ENCODE measurements at places on chromosomes 4 and X.

DNA sequence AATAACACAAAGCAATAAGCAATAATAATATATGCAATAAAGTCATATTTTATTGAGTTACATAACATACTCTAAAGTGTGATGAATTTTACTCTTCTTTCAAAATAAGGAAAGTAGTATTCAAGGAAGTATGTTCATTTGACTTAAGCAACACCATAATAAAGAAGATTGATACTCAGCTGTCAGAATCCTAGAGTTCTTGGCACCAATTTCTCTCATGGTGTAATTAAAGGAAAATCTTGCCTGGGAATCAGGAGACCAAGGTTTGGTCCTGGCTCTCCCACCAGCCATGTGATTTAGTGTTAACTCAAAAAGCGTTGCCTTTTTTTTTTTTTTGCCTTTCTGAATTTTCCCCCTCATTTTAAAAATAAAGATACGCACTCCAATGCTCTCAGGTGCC, 17.1 kb downstream of the MYOZ2 start:
- no peak for DNase-seq

DNA sequence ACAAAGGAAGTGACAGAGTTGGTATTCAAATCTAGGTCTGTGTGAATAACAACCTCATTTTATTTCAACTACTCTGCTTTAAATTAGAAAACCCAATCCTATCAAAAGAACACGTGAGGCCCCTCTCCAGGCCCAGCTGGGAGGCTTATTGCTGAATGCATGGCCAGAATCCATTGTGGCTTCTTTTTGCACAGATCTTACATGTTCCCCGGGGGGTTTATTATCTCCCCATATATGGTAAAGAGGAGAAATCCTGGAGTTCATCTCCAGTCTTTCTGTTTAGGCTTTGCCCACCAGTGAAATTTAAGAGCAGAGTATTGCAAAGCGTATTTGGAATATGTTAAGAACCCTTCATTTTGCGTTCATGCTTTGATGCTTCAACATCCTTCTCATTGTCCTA, 655.6 kb downstream of the IL1RAPL1 start:
- DNase-seq = no peak

- DNase-seq = no peak
Measured at GRCh38 chr4:32879913-32880312, 2159.7 kb downstream of the PCDH7 start.

DNA sequence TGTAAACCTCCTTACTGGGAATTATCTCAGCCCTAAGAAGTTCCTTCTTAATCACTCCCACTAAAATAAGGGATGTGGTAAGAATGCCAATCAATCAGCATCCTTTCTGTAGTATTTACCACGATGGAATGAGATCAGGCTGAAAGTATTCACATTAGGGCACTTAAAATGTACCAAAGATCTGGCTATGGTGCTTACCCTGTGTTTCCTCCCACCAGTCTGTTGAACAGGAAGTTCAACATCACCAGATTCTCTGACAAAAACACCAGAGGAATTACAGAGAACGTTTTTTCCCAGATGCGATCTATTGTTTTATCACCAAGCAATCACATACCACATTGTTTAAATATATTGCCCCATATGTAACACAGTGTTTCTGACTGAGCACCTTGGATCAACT, 2.1 kb upstream of the CLCN3 start:
- no peak for DNase-seq

- no peak for DNase-seq
Measured at GRCh38 chr4:80010316-80010715, 62.7 kb downstream of the ANTXR2 start.

GRCh38 chr4:81506731-81507130, 35.0 kb upstream of the RASGEF1B start:
- no peak for DNase-seq

DNA sequence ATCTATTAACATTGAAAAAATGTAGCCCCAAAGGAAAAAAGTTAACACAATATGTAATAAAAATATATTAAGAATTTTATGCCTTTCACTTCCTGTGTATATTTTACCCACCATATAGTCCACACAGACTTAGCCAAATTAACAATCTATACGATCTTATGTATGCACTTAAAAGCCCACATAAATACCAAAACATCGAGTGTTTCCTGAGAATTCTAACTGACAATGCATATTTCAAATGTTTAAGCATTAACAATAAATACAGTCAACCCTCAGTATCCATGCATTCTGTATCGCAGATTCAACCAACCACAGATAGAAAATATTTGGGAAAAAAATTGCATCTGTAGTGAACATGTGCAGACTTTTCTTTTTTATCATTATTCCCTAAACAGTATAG, 226.8 kb downstream of the COL25A1 start:
- DNase-seq = no peak

DNA sequence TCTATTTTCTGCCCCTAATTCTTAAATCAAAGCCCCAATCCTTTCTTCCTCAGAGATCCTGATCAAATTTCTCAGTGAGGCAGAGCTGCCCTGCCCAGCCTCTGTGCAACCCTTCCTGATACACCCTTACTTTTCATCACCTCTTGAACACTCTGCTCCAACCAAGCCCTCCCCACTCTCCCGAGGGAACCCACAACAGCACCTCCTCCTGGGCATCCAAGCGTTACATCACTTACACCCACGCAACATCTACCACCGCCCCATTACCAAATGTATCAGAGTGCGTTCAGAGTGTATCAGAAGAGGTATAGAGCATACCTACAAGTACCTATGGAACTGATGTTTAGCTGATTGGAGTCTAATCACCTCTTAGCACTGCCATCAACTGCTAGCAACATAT, 186.5 kb downstream of the RAP1GDS1 start:
- no peak for DNase-seq

DNA sequence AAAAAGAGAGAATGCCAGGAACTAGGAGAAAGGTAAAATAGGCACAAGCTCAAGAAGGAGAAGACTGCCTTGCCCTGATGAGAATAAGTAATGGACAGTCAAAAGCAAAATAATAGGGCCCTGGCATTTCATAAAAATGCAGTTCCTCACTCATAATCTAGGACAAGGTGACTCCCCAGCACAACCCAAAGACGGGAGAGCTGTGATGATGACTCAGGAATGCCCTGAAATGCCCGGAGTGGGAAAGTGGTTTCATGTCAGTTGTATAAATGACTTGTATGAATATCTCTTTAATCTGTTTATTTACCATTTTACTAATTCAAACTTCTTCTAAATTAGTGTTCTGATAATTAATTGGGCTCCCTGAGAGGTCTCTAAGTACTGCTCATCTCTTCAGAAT, 28.8 kb upstream of the SETD7 start:
- no peak for DNase-seq

DNA sequence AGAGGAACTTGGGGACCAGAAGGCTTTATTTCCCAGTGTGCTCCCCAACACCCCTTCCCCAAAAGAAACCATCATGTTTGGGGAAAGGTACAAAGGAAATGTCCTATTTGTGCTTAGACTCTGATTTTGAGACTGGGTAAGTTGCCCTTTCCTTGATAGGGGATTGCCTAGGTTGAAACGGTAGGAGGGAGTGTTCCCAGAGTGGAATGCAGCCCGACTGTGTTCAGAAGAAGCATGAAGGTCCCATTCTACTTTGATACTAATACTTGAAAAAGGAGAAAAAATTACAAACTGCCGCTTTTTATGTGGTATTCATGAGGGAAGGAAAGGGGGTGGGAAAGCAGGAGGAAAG, 32.4 kb upstream of the TMEM131L start:
- no peak for DNase-seq

DNA sequence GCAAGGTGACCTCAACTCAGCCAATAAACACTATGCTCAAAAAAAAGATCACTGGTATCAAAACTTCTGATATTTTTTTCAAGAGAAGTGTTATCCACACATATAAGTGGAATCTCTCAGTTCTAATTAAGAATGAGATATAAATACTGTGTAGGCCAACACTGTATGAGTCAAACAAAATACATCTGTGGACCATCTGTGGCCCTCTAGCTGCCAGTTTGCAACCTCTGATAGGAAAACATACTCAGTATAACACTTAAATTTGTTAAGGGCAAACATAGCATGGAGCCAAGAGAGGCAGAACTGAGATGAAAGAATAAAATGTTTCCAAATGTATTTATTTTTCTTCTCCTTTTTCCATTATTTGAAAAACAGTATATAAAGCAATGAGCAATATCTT, 377.3 kb downstream of the ARAP2 start:
- DNase-seq = no peak

DNA sequence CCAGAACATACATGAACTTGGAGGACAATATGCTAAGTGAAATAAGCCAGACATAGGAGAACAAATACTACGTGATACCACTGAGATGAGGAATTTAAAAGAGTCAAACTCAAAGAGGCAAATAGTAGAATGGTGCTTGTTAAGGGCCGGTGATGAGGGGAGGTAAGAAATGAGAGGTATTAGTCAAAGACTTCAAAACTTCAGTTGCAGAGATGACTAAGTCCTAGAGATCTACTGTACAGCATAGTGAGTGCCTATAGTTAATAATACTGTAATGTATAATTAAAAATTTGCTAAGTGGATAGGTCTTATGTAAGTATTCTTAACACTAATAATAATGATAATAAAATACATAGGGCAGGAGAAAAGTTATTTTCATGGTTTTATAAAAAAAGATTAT, 126.9 kb upstream of the VEGFC start:
- no peak for DNase-seq

GRCh38 chr4:134708026-134708425, 506.4 kb upstream of the PABPC4L start:
- DNase-seq = no peak

GRCh38 chrX:12210196-12210815, 72.0 kb downstream of the FRMPD4 start:
- no peak for DNase-seq

DNA sequence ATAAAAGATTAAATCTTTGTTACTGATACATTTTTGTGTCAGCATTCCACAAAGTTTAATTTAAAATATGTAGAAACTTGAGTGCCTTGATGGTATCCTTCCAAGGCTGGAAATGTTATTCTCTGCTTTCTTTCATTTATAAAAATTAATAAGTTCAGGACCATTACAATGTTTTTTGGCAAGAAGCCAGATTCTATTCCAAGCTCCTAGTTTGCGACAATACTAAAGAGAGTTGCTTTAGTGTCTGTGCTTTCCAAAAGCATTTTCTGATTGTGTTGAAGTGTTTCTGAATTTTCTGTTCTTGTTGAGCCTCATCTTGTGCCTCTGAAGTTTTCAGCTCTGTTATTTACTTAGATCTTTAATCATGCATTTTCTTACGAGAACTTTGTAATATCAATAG, 516.2 kb downstream of the KCTD8 start:
- no peak for DNase-seq

- DNase-seq = peak; percentile 53
Measured at GRCh38 chrX:150486011-150486410, 82.4 kb upstream of the MTM1 start.

DNA sequence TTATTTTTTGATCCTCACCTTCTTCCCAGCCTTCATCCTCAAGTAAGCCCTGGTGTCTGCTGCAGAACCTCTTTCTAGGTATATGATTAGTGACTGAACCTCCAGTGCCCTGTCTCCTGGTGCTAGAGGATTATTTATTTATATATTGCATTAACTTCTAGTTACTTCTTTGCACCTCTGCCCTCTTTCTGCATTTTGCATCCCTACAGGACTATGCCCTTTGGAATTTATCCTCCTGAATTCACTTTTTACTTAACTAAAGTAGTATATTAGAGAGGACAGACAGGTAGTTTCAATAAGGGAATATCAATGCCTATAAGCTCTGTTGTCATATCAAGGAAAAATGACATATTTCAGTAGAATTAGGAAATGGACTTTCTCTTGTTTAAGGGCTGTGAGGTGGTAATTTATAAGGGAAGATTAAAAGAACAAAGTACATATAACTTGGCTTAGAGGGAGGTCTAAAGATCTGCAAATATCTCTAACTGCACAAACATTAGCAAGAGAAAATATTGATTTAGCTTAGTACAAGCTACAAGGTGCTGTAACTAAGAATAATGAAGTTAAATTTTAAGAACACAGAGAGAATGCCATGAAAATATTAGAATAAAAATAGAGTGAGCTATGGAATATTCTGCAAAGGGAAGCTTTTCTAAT, 181.7 kb downstream of the TEX13A start:
- no peak for DNase-seq

DNA sequence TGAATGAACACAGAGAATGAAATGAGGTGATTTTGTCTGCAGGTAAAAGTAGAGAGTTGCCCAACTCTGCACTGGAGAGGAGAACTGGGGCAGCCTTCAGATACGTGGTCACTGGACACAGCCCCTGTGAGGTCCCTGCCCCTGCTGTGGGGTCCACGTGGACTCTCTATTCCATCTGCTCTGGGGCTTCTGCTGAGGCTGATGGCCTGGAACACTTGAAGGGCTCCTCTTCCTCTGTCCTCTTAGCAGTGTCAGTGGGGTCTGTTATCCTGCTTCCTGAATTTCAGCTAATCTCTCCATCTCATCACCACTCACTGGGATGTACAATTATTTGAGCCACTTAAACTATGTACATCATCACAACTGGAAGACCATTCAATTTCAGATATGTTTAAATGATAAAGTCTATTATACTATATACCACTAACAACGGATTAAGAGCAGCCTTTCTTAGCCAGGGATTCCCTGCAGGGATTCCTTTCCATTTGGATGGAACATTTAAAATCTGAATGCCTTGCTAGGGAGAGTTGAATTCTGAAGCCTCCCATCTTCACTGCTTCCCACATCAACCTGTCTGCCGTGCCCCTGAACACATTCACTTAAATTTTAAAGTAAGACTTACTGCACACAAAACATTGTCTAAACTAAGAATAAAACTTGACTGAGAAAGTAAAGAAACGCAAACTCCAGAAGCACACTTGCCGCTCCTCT, 74.0 kb downstream of the CC2D2A start:
- DNase-seq = no peak

DNA sequence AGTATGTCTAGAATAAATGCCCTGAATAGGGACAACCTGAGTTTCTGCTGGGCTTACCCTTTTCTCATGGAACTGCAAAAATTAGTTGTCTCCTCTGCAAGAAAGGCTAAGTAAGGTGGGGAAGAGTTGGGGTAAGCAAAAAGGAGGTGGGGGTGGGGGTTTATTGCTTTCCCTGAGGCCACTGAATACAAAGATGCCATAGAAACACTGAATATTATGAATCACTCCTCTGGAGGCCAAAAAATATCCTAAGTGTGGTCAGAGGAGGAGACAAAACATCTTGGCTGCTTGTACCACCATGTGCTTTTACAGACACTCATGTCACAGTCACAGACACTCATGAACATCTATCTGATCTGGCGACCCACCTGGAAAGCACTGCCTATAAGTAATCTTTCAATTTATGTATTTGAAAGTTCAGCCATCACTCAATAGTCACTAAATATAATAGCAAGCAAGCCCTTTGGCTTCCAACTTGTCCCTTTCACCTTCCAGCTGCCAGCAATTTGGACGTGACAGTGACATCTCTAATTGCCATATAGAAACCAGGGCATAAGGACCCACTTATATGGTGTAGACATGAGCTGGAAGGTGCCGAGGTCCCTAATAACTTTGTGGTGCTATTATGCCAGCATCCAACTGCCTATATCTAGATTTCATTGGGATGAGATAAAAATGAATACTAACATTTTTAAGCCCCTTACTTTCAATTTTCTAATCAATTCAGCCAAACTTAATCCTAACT, 122.7 kb upstream of the CBR4 start:
- DNase-seq = no peak

All from CD8-positive, alpha-beta T cell (primary cell).